ENCODE measurements at places on chromosomes 13 and 19.
A peak's percentile ranks its signal among the peaks of the same experiment; 100 is the strongest.

- peak; percentile 49 for DNase-seq
These were observed 13.5 kb downstream of the FPR3 start for GRCh38 chr19:51808333-51808986.

- DNase-seq = no peak
These were observed 18.3 kb downstream of the ZIC5 start for GRCh38 chr13:99953138-99953755.

DNA sequence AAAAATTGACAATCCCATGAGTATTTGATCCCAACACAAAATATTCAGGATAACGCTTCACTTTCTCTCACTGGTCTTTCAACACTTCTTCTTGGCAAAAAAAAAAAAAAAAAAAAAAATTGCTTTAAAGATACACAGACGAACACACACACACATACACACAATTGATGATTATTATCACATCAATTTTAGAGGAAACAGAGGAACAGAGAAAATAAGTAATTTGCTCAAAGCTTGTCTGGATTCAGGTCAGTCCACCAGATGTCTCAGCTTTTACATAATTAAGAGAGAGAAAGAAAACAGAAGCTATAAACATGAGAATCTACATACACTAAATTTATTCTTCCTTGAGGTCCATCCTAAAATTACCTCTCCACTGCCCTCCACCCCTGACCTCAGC is 183.4 kb downstream of the MZT1 start:
- no peak for DNase-seq

DNA sequence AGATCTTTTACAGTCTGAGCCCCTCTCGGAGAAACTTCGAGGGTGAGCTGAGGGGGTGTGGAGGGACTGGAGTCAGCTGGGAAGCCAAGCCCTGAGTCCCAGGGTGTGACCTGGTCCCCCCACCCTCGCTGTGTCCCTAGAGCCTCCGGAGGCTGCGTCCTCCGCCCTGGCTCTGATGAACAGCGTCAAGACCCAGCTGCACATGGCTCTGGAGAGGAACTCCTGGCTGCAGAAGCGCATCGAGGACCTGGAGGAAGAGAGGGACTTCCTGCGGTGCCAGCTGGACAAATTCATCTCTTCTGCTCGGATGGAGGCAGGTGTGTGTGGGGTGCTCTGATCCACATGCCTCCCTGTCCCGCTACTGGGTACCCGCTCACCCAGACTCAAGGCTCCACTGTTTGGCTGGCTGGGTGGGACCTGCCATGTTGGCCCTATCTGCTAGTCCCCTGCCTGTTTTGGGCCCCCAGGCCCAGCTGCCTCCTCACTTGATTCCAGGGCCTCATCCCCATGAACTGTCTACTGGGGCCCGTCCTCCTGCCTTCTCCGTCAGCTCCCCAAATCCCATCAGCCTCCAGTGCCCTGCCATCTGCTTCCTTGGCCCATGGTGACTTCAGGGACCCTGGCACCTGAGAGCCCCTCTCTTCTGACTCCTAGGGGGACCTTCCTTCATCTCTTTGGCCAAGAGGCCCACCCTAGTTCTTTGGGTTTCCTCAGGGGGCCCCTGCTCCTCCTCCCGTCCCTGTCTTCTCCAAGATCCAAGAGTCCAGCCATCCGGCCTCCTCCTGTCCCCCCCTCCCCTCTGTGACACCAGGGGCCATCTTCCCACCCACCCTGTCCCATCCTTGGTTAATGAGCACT is 1.5 kb downstream of the CCDC106 start:
- DNase-seq = no peak

DNA sequence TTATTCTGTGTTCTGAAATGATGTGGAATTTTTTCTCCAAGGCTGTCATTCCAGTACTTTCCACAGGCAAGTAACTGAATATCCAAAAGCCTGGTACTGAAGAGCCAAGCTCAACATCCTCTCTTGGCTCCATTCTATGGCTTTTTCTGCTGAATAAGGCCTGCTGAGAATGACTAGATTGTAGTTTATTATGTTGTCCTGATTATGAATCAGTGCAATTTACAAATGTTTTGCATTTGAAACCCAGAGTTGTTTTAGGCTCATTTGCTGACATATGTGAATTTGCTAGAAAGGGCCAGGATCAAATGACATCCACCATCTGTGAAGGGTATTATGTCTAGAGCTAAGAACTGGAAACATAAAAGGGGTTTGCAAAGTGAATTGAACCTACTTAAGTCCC is 596.6 kb downstream of the KCTD12 start:
- no peak for DNase-seq

- DNase-seq = no peak
These were observed 760 bp downstream of the ZNF91 start for GRCh38 chr19:23394511-23394910.

DNA sequence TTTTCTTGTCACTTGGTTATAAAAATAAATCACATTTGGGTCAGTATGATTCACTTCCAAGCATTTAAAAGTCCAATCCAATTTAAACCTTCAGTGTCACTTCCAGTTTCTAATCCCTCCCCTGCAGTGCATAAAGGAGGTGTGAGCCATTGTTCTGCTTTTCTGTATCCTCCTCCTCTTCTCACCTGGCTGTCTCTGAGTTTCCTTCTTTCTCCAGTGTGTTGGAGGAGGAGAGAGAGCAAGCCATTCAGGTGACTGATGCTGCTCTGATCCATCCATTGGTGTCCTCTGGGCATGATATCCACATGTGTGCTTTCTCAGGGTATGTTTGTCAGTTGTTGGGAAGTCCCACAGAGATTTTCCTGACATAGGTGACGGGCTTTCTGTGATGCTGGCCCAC is 1.2 kb downstream of the NUDT15 start:
- no peak for DNase-seq

DNA sequence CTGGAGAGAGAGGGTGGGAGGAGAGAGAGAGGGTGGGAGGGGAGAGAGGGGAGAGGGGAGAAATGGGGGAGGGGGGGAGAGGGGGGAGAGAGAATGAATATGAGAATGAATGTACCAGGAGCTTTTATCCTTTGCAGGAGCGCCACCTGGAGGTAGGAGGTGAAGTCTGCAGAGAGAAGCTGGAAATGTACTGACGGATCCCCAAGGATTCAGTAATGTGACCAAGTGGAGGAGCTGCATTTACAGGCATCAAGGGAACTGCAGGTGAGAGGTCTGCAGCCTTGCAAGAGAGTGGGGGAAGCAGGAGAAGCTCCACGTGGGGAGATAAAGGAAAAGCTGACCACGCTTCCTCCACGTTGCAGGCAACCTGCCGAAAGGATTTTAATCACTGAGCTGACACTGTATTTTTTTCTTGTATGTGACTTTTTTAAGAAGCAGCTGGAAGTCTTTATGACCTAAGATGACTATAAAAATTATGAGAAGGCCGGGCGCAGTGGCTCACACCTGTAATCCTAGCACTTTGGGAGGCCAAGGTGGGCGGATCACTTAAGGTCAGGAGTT is 33.7 kb downstream of the VSTM1 start:
- peak; percentile 70 for DNase-seq

DNA sequence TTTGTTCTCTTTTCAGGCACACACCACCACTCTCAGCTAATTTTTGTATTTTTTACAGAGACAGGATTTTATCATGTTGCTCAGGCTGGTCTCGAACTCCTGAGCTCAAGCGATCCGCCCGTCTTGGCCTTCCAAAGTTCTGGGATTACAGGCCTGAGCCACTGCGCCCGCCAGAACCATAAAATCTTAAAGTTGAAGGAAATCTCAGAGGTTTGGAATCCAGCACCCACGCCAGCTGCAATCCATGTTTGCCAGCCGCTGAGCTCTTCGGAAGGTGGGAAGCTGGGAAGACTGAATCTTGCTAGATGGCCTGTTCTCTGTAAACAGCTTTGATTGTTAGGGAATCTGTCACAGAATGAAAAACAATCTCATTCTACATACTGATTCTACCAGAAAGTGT is 38.5 kb downstream of the SPATA13 start:
- peak; percentile 57 for DNase-seq

- DNase-seq = no peak
These were observed 46.5 kb downstream of the ZNF823 start for GRCh38 chr19:11692127-11692790.

DNA sequence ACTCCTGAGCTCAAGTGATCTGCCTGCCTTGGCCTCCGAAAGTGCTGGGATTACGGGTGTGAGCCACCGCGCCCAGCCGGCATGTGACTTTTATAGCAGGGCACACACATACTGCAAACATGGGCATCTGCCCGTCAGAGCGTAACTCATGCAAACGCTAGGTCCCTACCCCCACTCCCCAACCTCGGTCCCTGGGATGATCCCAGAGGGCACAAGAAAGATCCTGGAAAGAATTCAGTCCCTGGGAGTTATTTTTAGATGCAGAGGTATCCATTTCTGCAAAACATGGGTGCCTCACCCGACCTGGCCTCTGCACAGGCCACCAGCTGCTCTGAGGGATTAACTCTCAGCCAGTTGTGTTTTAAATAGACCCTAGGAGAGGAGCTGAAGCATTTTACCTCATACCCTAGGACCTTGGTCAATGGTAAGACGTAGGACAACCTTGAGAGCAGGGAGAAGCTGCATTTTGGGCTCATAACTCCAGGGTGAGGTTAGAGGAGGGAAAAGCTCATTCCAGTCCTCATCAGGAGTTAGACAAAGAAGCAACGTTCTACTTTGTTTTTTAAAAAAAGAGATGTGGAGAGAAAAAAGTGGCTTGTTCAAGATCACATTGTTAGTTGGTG is 10.8 kb downstream of the TMEM38A start:
- no peak for DNase-seq

DNA sequence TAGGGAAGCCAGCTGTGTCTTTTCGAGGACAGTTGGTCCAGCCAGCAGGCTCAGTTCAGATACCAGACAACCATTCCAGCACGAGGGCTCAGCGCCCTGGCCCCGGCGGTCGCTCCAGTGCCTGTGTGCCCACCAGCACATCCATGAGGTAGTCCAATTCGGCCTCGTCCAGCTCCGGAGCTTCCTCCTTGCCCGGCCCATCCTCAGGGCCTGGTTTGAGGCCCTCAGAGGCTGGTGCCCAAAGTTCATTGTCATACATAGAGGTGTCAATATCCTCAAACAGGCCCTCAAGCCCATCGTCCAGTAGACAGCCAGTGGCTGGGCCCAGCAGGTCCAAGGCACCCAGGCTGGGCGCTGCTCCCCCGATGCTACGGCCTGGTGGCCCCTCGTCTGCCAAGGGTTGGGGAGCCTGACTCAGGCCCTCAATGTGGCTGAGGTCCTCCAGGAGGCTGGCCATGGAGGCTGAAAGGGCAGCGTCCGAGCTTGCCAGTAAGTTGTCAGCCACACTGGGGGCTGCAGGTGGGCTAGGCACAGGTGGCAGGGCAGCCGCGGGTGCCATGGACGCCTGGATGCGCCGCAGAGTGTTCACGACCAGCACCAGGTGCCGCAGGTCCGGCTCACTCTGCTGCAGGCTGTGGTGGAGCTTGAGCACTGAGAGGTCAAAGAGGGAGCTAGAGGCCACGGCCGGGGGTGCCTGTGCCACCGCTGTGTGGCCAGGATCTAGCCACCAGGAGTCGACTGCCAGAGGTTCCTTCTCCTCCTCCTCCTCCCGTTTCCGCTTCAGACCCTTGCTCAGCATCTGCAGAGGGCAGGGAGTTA is 2.8 kb downstream of the SERTAD1 start:
- DNase-seq = no peak

GRCh38 chr13:44879452-44880058 is 109.7 kb downstream of the NUFIP1 start:
- peak; percentile 50 for DNase-seq

DNA sequence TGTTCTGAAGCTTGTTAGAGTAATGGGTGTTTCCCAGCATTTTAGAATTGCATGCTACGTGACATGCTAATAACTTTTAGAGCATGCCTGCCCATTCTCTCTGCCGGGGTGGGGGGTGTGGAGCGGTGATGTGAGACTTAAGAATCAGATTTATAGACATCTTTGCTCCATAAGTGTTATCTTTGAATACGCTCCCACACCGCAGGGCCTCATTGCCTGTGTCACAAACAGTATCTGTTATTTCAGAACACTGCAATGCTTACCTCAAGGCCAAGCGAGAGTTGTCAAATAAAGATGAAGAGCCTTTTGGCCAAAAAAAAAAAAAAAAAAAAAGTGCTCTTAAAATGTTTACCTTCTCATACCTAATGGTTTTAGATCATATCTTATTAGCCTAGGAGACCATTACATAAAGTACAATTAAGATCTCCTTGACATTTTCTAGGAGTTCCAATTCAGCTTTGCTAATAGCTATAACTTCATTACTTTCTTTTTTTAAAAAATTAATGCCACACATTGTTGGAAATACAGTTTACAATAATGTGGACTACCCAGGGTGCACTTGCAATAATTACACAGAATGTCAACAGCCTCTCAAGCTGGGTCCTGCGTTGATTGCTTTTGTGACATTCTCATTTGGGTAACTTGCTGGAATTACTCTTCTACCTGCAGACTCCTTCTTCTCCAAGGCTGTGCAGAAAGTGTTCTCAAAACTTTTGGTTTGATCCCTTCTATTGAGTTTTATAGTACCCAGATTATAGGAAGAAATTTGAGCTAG is 525.3 kb downstream of the KLF12 start:
- no peak for DNase-seq

DNA sequence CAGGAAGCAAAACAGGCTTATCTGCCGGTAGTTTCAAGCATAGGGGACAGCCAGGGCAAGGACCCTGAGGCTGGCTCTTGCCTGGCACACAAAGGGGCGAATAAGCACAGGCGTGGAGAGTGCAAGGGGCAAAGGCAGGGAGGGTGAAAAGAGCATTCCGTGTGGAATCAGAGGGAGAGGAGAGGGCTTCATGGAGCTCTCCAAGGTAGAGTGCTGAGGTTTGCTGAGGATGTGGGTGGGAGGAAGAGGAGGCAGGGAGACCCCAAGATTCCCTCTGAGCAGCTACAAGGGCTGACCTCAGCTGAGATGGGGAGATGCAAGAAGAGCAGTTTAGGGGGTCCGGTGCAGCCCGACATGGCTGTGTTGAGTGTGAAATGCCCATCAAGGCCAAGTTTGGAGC is 36.5 kb upstream of the ZNRF4 start:
- no peak for DNase-seq

DNA sequence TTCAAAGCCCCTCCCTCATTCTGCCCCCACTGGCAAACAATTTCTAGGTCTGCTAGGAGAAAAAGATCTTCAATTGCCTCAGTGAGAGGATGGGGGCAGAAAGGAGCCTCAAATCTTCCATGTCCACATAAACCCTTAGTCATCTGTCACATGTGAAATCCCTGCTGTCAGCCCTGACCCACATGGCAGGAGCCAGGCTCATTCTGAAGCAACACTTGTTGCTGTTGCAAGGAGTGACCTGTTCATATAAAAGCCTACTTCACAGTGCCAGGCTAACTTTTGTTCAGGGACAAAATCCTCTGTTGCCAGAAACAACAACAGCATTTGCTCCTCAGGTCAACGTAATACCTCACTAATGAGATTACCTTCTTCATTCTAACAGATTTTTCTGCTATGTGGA is 70.5 kb downstream of the IRS2 start:
- DNase-seq = peak; percentile 40

GRCh38 chr13:103878891-103879605 is 812.8 kb upstream of the SLC10A2 start:
- no peak for DNase-seq

DNA sequence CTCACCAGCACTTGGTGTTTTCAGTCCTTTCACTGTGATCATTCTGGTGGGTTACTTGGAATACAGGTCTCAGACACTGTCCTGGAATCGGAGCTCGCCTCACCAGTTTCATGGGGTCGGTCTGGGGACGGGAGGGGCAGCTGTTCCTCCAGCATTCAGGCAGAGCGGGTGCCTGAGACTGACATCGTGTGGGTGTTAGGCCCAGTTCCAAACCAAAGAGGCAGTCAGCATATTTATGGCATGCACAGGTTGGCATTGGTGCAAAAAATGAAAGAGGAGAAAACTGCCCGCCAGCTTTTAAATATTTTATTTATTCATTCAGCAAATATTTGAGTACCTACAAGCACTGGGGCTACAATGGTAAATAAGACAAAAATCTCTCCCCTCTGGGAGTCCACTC is 20.1 kb downstream of the PLEKHF1 start:
- DNase-seq = no peak

GRCh38 chr13:81480634-81481033 is 1139.7 kb upstream of the SPRY2 start:
- DNase-seq = no peak

All from AG08395 (cell line).